ENCODE measurements at places on chromosomes 11 and 22. TPM values are rescaled to one million over a fixed set of nuclear protein-coding genes. Genes with fewer than 3 reads are reported as not detected.

XKR3 gene
- not detected for total RNA-seq

ZNF74 gene
- 9.0 TPM for total RNA-seq

PRR5L gene
- total RNA-seq = 43.6 TPM

CCDC73 gene
- total RNA-seq = not detected

IRF7 gene
- 80.7 TPM for total RNA-seq

C11orf87 gene
- total RNA-seq = not detected

TSPO gene
- total RNA-seq = 131 TPM

NRXN2 gene
- total RNA-seq = 0.41 TPM

- H3K4me1 ChIP-seq = no peaks in the 10 kb centered on the region
- no peak within 1 kb of the TSS for H3K27ac ChIP-seq
- H3K27me3 ChIP-seq = no peaks in the 10 kb centered on the region
- no peak for DNase-seq
- no peaks in the 10 kb centered on the region for H3K36me3 ChIP-seq
- H3K4me3 ChIP-seq = no peak within 1 kb of the TSS
Measured at GRCh38 chr11:7485186-7486097, at the start of gene OLFML1. Gene OLFML1 (plus strand): TSS chr11:7485506. CDS start chr11:7485876, 370 bp downstream.

DNA sequence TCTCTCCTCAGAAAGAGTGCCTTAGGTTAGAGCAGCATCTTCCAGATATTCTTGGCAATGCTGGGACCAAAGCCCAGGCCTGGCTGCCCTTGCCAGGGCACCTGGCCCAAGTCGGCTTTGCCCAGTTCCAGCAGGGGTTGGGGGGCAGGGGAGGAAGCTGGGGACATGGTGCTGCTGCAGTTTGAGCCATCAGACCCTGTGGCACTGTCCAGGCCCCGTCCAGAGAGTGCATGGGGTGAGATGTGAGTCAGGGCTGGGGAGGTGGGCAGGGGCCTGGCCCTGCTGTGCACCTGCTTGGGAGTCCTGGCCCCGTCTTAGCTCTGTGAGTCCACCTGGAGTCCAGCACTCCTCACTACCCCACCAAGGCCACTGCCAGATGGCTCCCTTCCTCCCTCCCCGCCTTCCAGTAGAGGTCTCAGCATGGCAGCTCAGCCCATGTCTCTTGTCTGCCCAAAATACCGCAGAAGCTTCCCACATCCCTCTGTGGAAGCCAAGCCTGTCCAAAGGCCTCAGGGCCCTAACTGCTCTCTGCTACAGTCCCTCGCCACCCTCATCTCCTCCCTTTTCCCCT, 16.6 kb downstream of the DERL3 start:
- no peak overlapping the region for H3K4me3 ChIP-seq
- H3K36me3 ChIP-seq = peaks cover 33% of the 10 kb centered on the region
- no peaks in the 10 kb centered on the region for H3K27me3 ChIP-seq

- no peaks in the 10 kb centered on the region for H3K27me3 ChIP-seq
- H3K4me1 ChIP-seq = no peaks in the 10 kb centered on the region
- no peak for DNase-seq
- no peak overlapping the region for H3K4me3 ChIP-seq
- no peaks in the 10 kb centered on the region for H3K36me3 ChIP-seq
Measured at GRCh38 chr11:100719362-100719761, 32.3 kb downstream of the ARHGAP42 start.

DNA sequence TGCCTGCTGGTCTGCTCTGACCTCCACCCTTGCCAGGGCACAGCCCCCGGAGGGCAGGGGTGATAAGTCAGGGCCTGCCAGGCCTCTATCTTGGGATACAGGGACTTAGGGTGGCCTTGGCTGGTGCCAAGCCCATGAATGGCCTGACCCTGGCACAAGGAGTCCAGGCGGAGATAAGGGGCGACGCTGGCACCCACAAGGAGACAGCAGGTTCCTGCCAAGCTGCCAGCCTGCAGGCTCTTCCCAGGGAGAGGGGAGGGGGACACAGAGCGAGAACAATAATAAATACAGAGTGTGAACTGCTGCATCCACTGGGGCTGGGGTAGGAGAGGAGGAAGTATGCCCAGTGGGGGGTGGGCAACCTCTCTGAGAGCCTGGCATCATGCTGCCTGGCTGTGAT, 978 bp downstream of the CSDC2 start:
- H3K36me3 ChIP-seq = no peaks in the 10 kb centered on the region
- peaks cover 3% of the 10 kb centered on the region for H3K4me1 ChIP-seq
- no peak overlapping the region for H3K4me3 ChIP-seq
- DNase-seq = no peak
- no peak overlapping the region for H3K27ac ChIP-seq

GRCh38 chr22:21865041-21865440, 2.4 kb downstream of the MAPK1 start:
- peak overlapping the region; percentile 8 for H3K4me3 ChIP-seq
- H3K27me3 ChIP-seq = peaks cover under 1% of the 10 kb centered on the region
- H3K4me1 ChIP-seq = peaks cover 57% of the 10 kb centered on the region

DNA sequence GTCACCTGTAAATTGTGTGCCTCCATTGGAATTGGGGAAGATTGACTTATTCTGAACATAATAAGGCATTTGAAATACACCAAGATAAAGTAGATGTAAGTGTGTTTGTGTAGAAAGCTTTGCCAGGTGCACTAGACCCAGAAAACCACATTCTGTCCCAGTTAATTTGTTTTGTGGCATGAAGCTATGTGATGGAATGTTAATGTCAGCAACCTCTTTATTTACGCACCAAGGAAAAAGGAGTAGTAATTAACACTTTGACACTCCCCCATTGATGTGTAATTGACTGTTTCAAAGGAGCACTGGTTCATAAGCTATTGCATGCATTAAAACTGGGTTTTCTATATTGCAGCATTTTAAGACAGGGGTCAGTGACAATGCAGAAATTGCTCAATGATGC, 14.3 kb downstream of the EIF3M start:
- peaks cover 60% of the 10 kb centered on the region for H3K36me3 ChIP-seq
- no peak overlapping the region for H3K27ac ChIP-seq
- no peaks in the 10 kb centered on the region for H3K27me3 ChIP-seq
- DNase-seq = no peak

DNA sequence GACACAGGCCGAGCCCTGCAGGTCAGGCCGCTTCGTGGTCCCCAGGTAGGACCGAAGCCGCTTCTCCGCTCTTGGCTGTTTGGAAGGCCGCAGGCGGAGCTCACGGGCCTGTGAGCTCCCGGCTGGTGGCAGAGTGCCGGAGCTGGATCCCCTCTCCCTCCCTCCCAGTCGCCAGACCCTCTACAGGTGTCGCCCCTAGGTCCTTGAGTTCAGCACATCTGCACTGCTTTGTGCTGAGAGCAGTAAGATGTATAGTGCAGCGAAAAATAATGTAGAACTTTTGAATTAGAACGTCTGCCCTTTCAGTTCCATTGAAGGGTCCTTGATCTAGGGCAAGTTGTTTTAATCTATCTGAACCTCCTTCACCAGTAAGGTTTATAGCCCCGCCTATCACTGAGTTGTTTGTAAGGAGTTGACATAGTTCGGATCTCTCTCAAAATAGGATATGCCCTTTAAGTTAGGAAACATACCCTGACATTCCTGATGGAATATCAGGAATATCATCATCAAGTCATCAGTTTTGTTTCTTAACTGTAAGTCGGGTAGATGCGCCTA, 419 bp downstream of the ANKRD49 start:
- peaks cover 36% of the 10 kb centered on the region for H3K4me1 ChIP-seq
- no peak for DNase-seq
- H3K27ac ChIP-seq = peak overlapping the region; percentile 89
- H3K27me3 ChIP-seq = no peaks in the 10 kb centered on the region
- peaks cover 21% of the 10 kb centered on the region for H3K36me3 ChIP-seq

DNA sequence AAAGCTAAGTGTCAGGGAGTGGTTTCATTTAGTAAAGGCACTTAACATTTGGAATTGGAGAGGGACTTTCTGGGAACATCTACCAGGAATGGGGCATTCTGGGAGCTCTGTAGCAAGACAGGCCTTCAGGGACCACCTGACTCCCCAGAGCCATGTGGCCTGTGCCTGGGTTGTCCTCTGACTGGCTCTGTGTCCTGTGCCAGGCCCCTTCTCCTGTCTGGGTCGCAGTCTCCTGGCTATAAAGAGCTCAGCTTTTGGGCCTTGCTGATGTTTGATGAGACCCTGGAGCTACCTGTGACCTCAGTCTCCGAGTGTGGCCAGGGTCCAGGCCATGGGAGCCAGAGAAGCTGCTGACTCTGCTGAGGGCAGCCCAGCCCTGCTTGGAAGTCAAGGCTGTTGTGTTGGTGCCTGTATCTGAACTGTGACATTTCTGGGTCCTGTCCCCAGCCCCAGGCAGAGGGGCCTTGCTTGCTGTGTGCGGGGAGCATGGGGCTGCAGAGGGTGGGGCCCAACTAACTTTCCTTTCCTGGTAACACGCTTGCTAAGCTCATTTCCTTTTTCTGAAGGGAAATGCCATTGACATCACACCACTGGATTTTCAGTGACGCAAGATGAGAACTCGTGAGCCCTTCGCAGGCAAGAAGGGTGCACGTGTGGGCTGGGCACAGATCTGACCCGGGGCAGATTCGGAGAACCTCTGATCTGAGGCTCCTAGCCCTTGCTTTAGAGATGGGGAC, 41.3 kb downstream of the LRRC32 start:
- DNase-seq = peak; percentile 61
- no peak overlapping the region for H3K4me3 ChIP-seq
- H3K27ac ChIP-seq = peak overlapping the region; percentile 85

DNA sequence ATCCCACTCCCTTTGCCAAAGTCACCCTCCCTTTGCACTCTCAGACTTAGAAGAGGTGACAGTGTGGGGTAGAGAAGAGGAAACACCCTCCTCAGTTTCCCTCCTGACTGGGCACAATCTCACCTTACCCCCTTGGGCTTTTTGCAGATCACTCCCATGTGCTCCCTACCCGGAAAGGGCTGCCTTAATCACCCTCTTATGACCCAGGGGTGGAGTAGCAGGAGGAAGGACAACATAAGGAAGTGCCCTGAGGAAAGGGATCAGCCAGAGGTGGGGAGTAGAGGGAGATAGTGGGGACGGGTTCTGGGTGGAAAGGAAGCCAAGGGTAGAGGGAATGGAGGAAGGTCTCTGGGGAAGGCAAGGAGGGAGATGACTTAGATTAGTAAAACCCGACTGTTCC, 52.0 kb downstream of the NRXN2 start:
- no peak overlapping the region for H3K4me3 ChIP-seq
- H3K27me3 ChIP-seq = peaks cover 28% of the 10 kb centered on the region
- H3K4me1 ChIP-seq = no peaks in the 10 kb centered on the region
- no peak for DNase-seq
- H3K27ac ChIP-seq = no peak overlapping the region

- no peak for DNase-seq
- H3K4me3 ChIP-seq = no peak overlapping the region
- H3K36me3 ChIP-seq = no peaks in the 10 kb centered on the region
- no peaks in the 10 kb centered on the region for H3K27me3 ChIP-seq
Measured at GRCh38 chr11:37704791-37705190, 1106.8 kb upstream of the RAG2 start.

GRCh38 chr11:2382936-2383851, 6.1 kb downstream of the CD81 start:
- H3K4me1 ChIP-seq = peaks cover 52% of the 10 kb centered on the region
- H3K36me3 ChIP-seq = peaks cover 4% of the 10 kb centered on the region
- no peak overlapping the region for H3K27ac ChIP-seq
- no peak overlapping the region for H3K4me3 ChIP-seq

DNA sequence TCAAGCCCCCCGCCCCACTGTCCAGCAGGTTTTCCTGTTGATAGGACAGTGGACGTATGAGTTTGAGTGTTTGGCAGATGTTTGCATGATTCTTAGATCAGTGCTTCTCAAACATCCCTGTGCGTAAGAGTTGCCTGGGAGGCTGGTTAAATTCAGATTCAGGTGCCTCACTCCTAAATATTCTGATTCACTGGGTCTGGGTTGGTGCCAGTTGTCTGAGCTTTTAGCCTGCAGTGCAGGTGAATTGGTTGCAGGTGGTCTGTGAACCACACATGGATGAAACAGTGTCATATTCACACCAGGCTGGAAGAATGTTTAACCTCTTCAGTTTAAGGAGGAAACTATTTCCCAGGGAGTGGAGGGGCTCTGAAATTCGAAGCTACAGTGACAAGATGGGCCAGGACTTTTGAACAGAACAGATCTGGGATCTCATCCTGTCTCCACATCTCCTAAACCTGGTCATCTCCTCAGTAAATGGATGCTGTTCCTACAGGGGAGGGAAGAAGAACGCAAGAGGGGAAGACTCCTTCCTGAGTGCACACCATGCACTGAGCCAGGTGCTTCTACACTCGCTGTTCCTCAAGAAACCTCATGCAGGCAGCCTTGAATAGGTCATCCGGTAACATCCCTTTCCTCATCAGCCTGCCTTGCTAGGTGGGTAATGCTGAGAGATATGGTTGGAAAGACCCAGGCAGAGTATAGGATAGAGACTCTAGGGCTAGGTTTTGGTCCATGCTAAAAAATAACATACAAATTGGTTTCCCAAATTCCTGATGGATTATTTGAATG, 47.8 kb downstream of the TEAD1 start:
- no peak overlapping the region for H3K4me3 ChIP-seq
- H3K36me3 ChIP-seq = no peaks in the 10 kb centered on the region
- no peak for DNase-seq
- peaks cover 61% of the 10 kb centered on the region for H3K27me3 ChIP-seq
- H3K27ac ChIP-seq = no peak overlapping the region

DNA sequence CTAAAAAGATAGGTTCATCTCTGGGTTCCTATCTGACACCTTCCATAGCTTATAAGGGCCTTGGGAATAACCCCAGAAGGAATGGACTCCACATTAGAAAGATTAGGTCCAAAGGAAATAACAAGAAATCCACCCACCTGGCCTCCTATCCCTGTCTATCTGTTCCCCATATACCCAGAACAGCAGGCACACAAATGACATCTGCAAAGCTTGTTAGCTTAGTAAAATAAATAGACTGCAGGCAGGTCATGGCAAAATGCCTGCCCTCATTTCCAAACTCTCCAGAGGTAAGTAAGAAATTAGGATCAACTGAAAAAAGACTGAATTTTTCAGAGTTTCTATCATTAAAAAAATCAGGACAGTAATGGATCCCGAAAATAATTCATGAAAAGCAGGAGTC, 489.5 kb downstream of the DLG2 start:
- DNase-seq = no peak
- no peaks in the 10 kb centered on the region for H3K36me3 ChIP-seq
- H3K4me3 ChIP-seq = no peak overlapping the region
- H3K27me3 ChIP-seq = no peaks in the 10 kb centered on the region

GRCh38 chr11:60924906-60925853, 920 bp downstream of the TMEM132A start:
- H3K27me3 ChIP-seq = peaks cover 27% of the 10 kb centered on the region
- DNase-seq = no peak
- peaks cover 30% of the 10 kb centered on the region for H3K36me3 ChIP-seq
- no peak overlapping the region for H3K27ac ChIP-seq
